Neuronal stem cell (in vitro differentiated cells): ENCODE measurements at places on chromosomes 12 and 14.

GRCh38 chr12:62466018-62466593, 520 bp upstream of the MON2 start:
- no peak for DNase-seq

DNA sequence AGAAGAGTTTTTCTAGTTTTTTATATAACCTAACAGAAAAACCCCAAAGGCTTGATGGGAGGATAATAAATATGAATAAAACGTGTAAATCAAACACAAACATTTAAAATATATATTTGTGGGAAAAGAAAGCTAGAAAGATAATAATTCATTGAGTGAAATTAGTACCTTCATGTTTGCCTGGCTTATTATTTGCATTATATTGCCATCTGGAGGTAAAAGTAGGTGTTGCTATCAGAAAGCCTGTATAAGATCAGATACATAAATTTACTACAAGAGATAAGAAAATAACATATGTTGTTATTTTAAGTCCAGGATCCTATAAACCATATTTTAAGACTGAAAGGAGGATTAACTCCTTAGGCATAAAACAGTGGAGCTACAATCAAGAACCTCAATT, 77.7 kb downstream of the NTS start:
- DNase-seq: no peak

DNA sequence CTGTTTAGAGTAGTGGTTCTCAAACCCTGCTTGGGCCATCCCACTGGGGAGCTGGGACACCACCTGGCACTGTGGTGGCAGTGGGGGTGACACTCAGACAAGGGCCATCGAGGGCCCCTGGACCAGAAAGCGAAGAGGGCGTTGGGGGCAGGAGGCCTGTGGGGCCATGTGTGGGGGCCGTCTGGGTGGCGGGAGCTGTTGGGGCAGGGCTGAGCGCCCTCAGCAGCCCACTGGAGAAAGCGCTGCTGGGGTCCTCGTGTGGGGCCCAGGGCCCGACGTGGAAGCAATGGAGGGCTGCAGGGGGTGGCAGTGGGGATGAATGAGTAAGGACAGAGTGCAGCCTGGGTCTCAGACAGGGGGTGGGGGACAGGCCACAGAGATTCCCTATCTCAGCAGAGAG, 5.9 kb upstream of the ADSS1 start:
- no peak for DNase-seq

DNA sequence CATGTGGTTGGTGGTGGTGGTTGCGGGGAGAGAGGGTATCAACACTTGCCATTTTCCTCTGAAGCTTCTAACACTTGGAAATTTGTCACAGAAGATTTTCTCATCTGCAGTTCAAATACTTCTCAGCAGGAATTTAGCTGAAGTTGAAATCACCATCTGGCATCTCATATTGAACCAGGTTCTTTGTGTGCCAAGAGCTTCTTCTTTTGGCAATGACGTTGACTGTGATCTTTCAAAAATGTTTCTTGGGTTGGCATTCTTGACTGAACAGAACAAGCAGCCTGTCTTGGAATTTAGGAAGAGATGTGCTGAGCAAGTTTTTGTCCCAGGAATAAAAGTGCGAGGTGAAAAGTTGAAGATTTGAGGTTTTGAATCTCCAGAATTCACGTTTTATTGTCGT, 8.7 kb upstream of the NIN start:
- no peak for DNase-seq

GRCh38 chr14:39040529-39040928, 62.5 kb downstream of the SEC23A start:
- DNase-seq: no peak

DNA sequence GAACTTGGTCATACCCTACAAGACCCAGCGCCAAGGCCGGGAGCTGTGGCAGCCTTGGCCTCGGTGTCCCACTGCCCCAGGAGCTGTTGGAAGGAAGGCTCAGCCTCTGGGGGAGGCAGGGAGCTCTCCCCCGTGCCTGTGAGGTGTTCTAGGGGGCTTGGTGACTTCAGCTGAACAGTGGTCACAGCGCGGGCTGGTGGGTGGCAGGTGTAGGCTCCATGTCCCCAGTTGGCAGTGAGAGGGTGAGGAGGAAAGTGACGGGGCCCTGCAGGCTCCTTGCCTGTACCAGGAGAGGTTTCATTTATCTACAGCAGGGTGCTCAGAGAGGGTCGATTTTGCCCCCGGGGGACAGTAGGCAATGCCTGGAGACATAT, 47.5 kb downstream of the DLK1 start:
- DNase-seq: no peak

- DNase-seq: no peak
Observed at GRCh38 chr14:88895116-88895515, 70.7 kb downstream of the TTC8 start.

DNA sequence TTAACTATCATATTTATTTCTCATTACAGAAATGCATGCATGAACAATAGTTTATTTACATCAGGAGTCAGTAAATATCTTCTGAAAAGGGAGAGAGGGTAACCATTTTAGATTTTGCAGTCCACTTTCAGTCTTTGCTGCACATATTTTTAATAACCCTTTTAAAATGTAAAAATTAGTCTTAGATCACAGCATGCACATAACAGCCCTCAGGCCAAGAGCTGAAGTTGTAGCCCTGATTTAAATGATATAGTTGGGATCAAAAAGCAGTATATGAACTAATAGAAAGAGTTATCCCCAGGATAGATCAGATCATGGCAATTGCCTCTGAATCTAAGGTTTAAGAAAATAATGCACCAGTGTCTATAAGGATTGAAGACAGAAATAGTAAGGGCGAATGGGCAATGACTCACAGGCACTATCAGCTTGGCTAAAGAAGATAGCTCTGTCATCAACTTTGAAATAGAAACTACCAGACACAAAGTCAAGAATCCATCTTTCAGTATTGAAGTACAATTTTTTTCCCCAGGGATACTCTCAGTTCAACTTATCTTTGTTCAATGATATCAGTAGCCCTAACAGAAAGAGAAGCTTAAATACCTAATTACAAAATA, 13.1 kb upstream of the CLEC7A start:
- DNase-seq: no peak

DNA sequence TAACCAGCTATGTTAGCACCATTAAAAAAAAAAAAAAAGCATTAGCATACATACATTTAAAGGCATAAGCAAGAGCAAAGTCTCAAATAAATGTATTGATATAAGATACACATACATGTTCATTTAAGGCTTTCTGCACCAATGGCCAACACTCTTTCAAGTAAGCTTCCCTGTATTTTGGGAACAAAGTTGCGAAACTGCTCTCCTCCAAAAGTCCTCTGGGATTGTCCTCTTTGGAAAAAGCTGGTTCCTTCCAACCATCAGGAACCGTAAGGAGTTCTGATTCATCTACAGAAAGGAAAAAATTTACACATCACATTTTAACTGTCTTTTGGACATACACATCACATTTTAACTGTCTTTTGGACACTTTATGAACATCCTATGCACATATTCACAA, 3.2 kb downstream of the KRR1 start:
- DNase-seq: no peak
